Activated CD8-positive, alpha-beta memory T cell treated with anti-CD3 and anti-CD28 coated beads, Interleukin-2, amount 10 ng/mL, durations not matched to agents 7 days and 5 days (primary cell): ENCODE measurements at places on chromosomes 4 and X. TPM values are rescaled to one million over a fixed set of nuclear protein-coding genes. Genes with fewer than 3 reads are reported as not detected.

RGN gene
- not detected for total RNA-seq

FRMPD3 gene
- not detected for total RNA-seq

AASDH gene
- 11.8 TPM for total RNA-seq

PIM2 gene
- total RNA-seq: 252 TPM

HHIP gene
- total RNA-seq: not detected

TNIP3 gene
- total RNA-seq: 9.3 TPM

LAMP2 gene
- 41.2 TPM for total RNA-seq

VCX2 gene
- total RNA-seq: not detected

SPACA5 gene
- not detected for total RNA-seq

DNA sequence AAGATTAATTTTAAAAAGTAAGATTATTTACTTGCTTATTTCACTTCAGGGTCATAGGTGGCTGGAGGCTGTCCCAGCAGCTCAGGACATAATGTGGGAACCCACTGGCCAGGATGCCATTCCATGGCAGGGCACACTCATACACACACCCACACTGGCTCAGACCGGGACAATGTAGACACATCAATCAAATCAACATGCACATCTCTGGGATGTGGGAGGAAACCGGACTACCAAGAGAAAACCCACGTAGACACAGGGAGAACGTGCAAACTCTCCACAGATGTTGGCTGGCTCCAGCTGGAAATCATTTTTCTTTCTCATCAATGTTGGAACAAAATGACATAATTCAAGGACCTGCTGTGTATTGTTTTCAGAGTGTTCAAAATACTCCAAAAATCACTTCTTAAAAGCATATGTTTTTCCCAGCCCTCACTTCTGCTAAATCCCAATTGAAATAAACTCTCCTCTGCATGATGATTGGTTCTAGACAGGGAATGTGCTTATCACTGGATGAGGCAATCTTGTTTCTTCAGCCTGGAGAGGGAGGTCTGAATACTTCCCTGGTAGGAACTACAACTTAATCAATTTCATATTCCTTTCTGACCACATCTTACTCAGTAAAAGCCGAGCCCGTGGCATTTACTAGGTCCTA, 18.6 kb upstream of the CPE start:
- no peak for DNase-seq

- peak; percentile 63 for DNase-seq
Observed at GRCh38 chrX:56248492-56248891, 16.3 kb downstream of the KLF8 start.

- no peak for DNase-seq
Observed at GRCh38 chrX:103536071-103536470, 16.8 kb upstream of the RAB40A start.

DNA sequence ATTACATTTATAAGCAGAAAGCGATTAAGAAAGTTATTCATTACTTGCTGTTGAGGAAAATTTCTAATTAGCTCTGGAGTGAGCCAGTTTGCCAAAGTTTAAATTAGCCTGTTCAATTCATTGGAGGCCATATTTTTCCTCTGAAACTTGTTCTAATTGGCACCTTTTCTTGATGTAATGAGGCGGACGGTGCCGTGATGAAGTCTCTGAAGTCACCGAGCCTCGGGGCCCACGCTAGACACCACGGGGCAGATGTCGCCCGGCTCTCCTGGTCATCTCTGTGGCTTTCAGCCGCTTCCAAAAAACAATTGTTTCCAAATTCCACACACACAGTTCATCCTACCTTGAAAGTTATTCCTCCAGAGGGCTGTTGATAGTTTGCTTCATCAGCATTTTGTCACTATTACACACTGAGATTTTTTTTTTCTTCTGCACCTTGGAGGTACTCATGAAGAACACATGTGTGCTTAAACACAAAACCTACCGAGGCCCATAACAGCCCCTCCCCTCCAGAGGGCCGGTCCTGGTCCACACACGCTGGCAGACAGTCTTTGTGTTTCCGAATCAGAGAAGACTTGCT, 3.9 kb upstream of the CTAG2 start:
- DNase-seq: no peak

DNA sequence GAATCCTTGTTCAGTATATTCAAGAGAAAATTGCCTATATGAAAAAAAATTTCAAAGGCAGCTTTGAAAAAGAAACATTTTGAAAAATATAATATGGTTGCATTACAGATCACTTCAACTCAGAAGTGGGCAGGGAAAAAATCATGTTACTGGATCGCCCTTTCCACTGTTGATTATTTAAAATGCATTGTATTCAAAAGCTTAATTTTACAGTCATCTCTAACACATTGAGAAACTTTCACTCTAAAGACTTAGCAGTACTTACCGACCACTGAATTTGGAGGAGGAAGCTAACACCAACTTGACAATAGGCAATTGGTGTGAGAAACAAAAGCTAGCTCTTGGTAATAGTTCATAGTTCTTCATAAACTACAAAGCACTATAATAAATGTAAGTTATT, 101.9 kb downstream of the CEP135 start:
- no peak for DNase-seq

DNA sequence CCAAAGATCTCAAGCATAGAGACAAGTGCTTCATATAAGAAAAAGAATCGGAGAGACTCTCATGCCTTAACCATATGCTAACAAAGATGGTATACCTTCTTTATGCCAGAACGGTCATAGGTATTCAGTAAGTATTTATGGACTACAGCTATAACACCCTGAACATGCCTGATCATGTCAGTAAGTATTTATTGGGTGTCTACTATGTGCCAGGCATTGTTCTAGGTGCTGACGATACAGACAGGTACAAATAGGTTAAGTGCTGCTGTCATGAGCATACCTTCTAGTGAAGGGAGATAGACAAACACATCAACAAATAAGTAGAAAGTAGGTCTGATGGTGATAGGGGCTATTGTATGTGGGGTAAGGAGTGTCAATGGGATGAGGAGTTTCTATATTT, 9.5 kb upstream of the MID1 start:
- no peak for DNase-seq

- DNase-seq: no peak
Observed at GRCh38 chr4:190014771-190015537, 12.1 kb downstream of the FRG2 start.

GRCh38 chr4:164616961-164617360, 137.0 kb upstream of the SMIM31 start:
- no peak for DNase-seq

- DNase-seq: peak; percentile 52
Observed at GRCh38 chrX:13487731-13488505, 81.5 kb upstream of the EGFL6 start.

- no peak for DNase-seq
Observed at GRCh38 chr4:151403656-151404055, 5.3 kb upstream of the FHIP1A start.

DNA sequence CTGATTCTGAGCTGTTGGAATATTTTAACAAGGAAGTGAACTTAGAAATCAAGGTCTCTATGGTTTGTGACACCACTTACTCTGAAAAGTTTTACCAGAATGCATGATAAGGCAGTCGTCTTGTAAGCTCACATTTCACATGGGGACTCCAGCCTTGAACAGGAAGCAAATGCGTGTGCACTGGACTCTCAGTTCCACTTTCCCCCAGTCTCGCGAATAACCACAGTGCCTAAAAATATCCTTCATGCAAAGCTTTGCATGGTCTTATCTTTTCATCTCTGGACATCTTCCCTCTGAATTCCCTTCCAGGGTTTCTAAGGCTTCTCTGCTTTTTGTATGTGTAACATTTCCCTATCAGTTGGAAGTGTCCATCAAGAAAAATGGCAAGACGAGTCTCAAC, 581.8 kb downstream of the NLGN4X start:
- no peak for DNase-seq

- no peak for DNase-seq
Observed at GRCh38 chr4:168609369-168609768, 112.5 kb downstream of the PALLD start.

DNA sequence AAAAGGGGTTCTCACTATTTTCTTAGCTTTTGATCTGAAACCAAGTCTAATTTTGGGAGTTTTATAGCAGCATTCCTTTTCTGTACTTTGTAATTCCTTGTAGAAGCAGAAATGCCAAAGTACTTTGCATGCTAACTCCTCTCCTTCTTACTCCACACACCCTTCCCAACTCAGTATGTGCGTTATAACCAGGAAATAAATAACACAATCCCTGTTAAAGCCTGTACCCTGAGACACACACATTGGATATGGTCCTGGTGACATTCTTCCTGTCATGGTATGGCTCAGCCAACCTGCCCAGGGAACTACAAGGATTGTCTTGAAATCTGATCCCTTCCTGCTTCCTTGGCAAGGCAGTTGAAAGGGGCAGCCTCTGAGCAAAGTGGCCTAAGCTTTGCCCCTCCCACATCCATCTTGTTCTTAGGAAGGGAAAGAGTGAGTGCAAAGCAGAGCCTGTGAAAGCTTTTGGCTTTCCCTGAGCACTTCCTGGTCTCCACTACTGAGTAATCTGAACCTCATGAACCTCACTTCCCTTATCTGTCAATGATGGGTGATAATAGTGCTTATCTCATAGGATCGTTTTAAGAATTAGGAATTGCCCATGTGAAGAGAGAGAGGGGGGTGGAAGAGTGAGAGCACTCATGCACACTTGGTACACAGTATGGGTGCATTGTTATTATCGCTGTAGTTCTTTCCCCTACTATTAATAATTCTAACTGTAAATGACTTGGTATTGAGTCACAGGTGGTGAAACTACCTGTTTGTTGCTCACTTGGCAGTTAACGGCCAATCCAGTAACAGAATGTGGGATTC, 109.3 kb downstream of the AFF2 start:
- no peak for DNase-seq

DNA sequence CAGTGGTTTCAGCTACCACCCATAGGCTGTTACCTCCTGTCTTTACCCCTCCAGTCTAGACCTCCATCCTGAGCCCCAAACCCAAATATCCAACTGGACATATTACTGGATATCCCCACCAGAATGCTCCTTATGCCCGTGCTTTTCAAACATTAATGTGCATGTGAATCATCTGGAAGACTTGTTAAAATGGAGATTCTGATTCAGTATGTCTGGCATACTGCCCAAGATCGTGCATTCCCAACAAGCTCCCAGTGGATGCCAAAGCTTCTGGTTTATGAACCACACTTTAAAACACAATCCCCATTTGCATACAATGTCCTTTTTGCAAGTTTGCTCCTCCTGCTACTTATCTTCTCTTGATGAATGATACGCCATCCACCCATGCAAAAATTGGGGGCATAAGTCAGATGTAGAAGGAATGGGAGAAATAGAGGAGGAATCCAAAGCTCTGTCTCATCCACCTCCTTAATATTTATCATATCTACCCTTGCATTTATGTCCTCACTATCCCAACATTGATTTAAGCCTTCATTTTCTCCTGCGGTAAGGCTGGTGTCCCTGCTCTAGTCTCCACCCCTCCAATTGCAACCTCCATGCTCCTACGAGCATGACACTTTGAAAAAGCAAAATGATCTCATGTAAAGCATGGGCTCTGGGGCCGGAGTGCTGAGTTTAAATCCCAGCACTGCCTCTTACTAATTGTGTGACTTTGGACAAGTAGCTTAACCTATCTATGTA, 7.4 kb upstream of the PGRMC1 start:
- no peak for DNase-seq

GRCh38 chrX:1281521-1281920, 12.9 kb downstream of the CSF2RA start:
- no peak for DNase-seq

- no peak for DNase-seq
Observed at GRCh38 chrX:71095981-71096759, 519 bp downstream of the FOXO4 start.
